ENCODE measurements at places on chromosomes 6 and 20. TPM values are rescaled to one million over a fixed set of nuclear protein-coding genes. Genes with fewer than 3 reads are reported as not detected.

GRCh38 chr6:163485388-163485851 is 70.9 kb downstream of the QKI start:
- H3K27ac ChIP-seq = no peak overlapping the region
- H3K36me3 ChIP-seq = peaks cover 14% of the 10 kb centered on the region
- peaks cover 5% of the 10 kb centered on the region for H3K4me1 ChIP-seq

DNA sequence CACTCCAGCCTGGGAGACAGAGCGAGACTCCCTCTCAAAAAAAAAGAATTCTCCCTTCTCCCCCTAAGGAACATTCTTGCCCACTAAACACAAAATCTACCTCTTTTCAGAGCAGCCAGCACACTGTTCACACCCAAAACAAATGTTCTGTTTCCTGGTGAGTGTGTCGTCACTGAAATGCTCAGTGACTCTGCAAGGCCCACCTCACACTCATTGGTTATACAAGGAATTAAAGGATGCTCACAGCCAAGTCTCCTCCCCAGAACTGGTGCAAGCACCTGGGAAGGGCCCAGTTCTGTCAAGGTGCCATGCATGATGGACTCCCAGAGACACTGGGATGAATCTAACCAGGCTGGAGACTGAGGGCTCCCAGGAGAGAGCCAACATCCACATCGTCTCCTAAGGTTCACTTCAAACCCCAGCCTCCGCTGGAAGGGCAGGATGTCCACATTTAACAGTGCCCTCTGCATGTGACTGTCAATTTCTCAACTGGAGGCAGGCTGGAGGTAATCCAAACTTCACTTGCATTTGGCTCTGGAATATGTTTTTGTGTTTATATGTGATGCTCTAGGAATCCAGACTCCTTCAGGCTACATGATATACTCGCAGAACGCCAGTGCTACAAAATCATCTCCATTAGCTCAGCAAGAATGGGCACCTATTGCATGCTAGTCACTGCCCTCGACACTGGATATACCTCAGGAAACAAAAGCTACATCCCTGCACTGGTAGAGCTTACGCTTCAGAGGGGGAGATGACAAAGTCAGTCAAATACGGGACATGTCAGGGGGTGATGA is 7.1 kb downstream of the RRBP1 start:
- DNase-seq = no peak
- H3K36me3 ChIP-seq = peaks cover 17% of the 10 kb centered on the region
- H3K27ac ChIP-seq = no peak overlapping the region
- no peaks in the 10 kb centered on the region for H3K27me3 ChIP-seq
- H3K4me3 ChIP-seq = no peak overlapping the region
- peaks cover 22% of the 10 kb centered on the region for H3K4me1 ChIP-seq

- no peak for DNase-seq
- no peak overlapping the region for H3K27ac ChIP-seq
- no peaks in the 10 kb centered on the region for H3K36me3 ChIP-seq
- H3K4me3 ChIP-seq = no peak overlapping the region
- no peaks in the 10 kb centered on the region for H3K4me1 ChIP-seq
Measured at GRCh38 chr6:134472046-134472445, 154.1 kb upstream of the SGK1 start.

- no peak for DNase-seq
- H3K4me1 ChIP-seq = no peaks in the 10 kb centered on the region
- H3K36me3 ChIP-seq = no peaks in the 10 kb centered on the region
- H3K27ac ChIP-seq = no peak overlapping the region
- peaks cover 18% of the 10 kb centered on the region for H3K27me3 ChIP-seq
Measured at GRCh38 chr20:63487116-63487764, 11.6 kb downstream of the EEF1A2 start.

ADAT2 gene
- total RNA-seq = 20.2 TPM

MAP3K7 gene
- total RNA-seq = 29.1 TPM

CLIC5 gene
- 3.8 TPM for total RNA-seq

GRCh38 chr6:125129354-125129753 is 24.2 kb upstream of the TPD52L1 start:
- no peak for DNase-seq
- no peak overlapping the region for H3K27ac ChIP-seq
- peaks cover 3% of the 10 kb centered on the region for H3K27me3 ChIP-seq
- no peaks in the 10 kb centered on the region for H3K4me1 ChIP-seq
- no peak overlapping the region for H3K4me3 ChIP-seq
- H3K36me3 ChIP-seq = no peaks in the 10 kb centered on the region

GRCh38 chr20:829551-829950 is 4.0 kb upstream of the FAM110A start:
- H3K36me3 ChIP-seq = no peaks in the 10 kb centered on the region
- peaks cover 15% of the 10 kb centered on the region for H3K4me1 ChIP-seq
- DNase-seq = no peak
- no peaks in the 10 kb centered on the region for H3K27me3 ChIP-seq
- H3K27ac ChIP-seq = no peak overlapping the region

- no peaks in the 10 kb centered on the region for H3K4me1 ChIP-seq
- no peak overlapping the region for H3K27ac ChIP-seq
- peaks cover 23% of the 10 kb centered on the region for H3K27me3 ChIP-seq
- H3K4me3 ChIP-seq = no peak overlapping the region
Measured at GRCh38 chr6:18352001-18352400, 35.1 kb upstream of the RNF144B start.

CALHM5 gene
- total RNA-seq = not detected
